ENCODE measurements at places on chromosomes 3 and 15.

- no peak for DNase-seq
Observed at GRCh38 chr3:107993771-107994170, 97.1 kb downstream of the CD47 start.

- no peak for DNase-seq
Observed at GRCh38 chr15:71808311-71809020, 1.9 kb upstream of the NR2E3 start.

- no peak for DNase-seq
Observed at GRCh38 chr3:126914226-126914625, 68.7 kb upstream of the PLXNA1 start.

DNA sequence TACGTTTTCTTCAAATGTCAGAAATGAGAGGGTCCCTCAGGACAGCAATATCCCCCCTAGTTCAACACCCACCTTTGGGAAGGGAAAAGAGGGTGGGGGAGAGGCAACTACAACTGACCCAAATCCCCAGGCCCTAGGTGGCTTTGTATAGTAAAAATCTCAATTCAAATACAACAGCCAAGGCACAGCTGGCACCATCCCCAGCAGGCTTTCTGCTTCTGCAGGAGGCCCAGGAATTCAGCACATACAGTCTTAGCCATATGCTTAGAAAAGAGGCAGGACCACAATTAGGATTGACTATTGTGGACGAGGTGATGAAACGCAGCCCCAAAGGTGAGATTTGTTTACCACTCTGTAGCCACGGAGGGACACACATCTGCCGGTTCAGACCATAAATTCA is 15.8 kb downstream of the NR2E3 start:
- no peak for DNase-seq

DNA sequence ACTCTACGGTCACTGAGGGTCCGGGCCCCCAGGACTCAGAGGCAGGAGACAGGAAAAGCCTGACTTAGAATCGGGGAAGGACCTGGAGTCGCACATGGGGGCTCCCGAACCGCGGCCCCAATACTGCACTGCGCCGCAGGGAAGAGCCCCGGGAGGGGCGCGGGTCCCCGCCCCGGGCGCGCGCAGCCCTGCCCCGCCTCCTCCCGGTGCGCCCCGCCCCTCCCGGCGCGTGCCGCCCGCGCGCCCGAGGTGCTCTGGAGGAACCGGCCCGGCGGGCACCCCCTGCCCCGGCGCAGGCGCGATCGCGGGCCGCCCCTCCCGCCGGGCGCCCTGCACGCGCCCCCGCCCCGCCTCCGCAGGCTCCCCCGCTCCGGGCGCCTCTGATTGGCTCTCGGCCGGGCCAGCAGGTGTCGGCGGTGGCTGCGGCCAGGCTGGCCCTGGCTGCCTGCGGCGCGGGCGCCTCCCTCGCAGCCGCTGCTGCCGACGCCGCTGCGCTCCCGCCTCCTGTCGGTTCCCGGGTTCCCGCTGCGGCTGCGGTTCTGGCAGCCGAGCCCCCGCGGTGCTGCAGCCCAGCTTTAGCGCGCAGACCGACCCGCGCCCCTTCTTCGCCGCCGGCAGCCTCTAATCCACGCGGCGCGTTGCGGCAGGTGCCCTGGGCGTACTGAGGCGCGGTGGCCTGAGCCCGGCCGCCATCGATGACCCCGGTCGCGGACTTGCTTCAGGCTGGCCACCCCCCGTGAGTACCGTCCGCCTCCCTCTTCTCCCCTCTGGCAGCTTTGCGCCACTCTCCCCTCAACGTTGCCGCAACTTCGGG is at the start of gene MYRIP:
TSS of gene MYRIP (plus strand) at position 429 of the 814 bp plus-strand sequence. CDS start 91,208 bp downstream, outside the sequence.
- peak; percentile 36 for DNase-seq

- no peak for DNase-seq
Observed at GRCh38 chr15:99481113-99481950, 84.5 kb upstream of the MEF2A start.

GRCh38 chr3:73547427-73548248 is 77.1 kb downstream of the PDZRN3 start:
- no peak for DNase-seq

DNA sequence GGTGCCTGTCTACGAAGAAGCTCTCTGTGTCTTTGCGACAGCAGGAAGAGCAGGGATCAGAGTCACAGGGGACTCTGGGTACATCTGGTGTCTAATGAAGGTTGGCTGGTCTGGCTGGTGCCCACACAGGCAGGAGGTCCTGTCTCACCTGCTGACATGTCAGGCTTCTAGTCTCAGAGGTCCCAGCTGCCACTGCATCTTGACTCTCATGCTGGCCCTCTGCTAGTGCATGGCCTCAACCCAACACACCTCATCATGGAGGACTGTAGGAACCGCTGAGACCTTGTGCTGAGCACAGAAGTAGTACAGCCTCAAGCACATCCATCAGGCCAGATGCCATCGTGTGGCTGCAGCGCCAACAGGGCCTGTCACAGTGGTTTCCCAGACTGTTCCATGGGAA is 206.1 kb upstream of the NR2F2 start:
- DNase-seq: no peak

- DNase-seq: no peak
Observed at GRCh38 chr3:14238356-14238755, 59.7 kb downstream of the LSM3 start.
